Epithelial cell of proximal tubule (primary cell): ENCODE measurements at places on chromosomes 11 and 22. TPM values are rescaled to one million over a fixed set of nuclear protein-coding genes. Genes with fewer than 3 reads are reported as not detected.

Gene OR51B2
- total RNA-seq = not detected in 2 replicates

Gene DUSP8
- 9.7 and 13.1 TPM in 2 replicates for total RNA-seq

Gene YPEL1
- 1.5 and 7.3 TPM in 2 replicates for total RNA-seq

DNA sequence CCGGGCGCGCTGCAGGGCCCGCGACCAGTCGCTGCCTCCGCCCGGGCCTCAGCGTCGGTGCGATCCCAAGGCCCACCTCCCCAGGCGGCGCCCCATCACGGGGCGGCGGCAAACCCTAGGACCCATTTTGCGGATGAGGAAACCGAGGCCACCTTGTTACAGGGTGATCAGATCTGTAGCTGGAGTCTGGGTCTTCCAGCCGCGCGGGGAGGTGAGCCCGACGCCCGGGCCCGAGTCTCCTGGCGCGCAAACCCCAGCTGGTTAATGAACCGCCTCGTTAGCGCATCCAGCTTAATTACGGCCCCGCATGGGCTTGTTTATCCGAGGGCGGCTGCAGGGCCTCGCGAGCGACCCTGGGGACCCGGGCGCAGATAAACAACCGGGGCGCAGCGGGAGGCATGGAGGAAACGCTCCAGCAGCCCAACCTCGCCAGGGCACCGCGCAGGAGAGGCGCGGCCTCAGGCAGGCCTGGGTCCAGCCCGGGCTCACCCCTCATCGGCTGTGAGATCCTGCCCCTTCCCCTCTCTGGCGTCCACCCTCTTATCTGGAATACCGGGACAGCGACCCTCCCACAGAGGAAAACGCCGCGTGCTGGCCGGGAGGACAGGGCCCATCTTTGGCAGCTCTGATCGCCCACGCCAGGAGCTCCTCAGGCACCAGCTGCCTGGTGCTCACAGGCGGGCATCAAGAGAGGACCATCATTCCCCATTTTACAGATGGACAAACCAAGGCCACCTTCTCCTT lies 14.7 kb downstream of the OTUB1 start:
- DNase-seq = no peak

Gene MACROD1
- total RNA-seq = 18.7 and 27.8 TPM in 2 replicates

DNA sequence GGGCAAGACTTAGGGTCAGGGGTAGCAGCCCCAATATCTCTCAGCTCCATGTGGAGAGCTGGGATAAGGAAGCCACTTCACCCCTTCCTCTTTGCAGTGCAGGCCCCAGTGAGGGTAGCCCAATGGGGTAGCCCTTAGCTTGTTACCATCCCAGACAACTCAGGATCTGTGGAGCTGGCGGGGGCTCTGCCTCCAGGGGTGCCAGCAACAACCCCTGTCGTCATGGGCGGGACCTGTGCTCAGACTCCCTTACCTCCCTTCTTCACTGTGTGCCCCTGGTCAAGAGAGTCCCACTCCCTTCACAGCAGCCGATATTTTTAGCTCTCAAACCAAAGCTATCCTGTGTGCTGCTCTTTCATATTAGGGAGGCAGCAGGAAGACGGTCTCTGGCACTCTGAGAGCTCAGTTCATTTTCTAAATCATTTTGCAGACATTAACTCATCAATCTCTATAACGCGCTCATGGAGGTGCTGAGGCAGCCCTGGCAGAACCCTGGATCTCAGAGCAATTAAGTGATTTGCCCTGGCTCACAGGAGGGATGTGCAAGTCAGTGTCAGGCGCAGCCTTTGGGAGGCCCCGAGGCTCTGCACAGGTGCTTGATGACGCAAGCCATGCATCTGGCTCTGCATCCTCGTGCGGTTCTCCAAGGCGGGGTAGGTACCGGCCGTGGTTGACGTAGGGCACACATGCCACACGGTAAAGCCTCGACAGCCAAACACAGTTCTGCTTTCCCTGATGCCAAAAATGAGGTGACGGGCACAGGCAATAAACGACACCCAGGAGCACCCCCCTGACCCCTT lies 357.6 kb downstream of the SHANK2 start:
- no peak for DNase-seq

DNA sequence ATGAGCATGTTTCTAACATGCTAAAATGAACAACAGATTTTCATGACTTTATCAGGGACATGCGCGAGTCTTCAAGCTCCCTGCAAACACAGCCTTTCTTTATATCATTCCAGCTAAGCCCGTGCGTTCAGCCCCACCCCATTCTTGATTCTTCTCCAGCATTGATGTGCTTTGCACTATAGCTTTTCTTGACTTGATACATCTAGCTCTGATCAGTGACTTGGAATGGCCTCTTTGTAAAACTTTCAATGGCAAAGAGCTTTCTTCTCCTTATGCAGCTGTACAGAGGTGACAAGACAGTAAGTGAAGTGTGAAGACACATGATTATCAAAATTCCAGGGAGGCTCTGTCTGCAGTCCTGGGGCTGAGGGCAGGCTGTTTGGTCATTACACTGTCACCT lies 561.0 kb downstream of the OPCML start:
- no peak for DNase-seq

Gene INPP5J
- 1.2 and 3.0 TPM in 2 replicates for total RNA-seq

GRCh38 chr11:79514695-79515094 lies 73.9 kb upstream of the TENM4 start:
- DNase-seq = no peak

Gene NXPE4
- total RNA-seq = not detected in 2 replicates

Gene TESMIN
- total RNA-seq = 7.5 and 8.2 TPM in 2 replicates

- DNase-seq = no peak
These were observed 1.1 kb upstream of the APOBEC3F start for GRCh38 chr22:39039306-39040126.

DNA sequence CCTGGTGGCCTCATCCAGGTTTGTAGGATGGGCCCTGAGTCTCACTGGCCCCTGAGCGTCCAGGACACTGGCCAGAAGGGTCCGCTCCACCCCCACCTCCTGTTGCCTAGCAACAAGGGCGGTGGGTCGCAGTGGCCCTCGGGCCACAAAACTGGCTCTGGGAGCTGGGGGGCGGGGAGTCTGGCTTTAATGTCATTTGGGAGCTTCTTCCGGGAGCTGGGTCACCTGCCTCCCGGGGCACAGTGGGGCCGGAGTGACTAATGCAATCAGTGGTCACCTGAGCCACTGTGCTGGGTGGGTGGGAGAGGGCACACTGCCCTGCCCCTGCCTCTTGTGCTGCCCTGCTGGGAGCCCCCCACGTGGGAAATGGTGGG lies 2.6 kb downstream of the TH start:
- no peak for DNase-seq

GRCh38 chr22:24433828-24434470 lies 6.5 kb downstream of the ADORA2A start:
- peak; percentile 31 for DNase-seq

Gene OR51T1
- not detected in 2 replicates for total RNA-seq

Gene GLYAT
- total RNA-seq = not detected in 2 replicates

GRCh38 chr11:8018484-8019313 lies 31.6 kb downstream of the EIF3F start:
- no peak for DNase-seq

DNA sequence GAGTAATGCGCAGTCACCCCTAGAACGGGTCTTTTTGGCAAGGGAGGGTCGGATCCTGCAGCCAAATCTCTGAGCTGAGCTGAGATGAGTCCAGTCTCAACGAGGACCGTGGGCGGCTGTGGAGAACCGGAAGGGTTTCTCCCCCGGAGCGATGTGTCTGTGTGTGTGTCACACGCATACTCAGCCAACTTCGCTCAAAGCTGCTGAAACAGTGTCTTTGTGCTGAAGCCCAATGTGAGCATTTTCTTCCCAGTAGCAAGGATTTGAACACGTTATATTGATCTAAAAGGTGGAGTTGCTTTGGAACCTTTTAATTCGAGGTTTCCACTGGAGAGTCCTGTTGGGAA lies 1.4 kb upstream of the CELSR1 start:
- DNase-seq = no peak

DNA sequence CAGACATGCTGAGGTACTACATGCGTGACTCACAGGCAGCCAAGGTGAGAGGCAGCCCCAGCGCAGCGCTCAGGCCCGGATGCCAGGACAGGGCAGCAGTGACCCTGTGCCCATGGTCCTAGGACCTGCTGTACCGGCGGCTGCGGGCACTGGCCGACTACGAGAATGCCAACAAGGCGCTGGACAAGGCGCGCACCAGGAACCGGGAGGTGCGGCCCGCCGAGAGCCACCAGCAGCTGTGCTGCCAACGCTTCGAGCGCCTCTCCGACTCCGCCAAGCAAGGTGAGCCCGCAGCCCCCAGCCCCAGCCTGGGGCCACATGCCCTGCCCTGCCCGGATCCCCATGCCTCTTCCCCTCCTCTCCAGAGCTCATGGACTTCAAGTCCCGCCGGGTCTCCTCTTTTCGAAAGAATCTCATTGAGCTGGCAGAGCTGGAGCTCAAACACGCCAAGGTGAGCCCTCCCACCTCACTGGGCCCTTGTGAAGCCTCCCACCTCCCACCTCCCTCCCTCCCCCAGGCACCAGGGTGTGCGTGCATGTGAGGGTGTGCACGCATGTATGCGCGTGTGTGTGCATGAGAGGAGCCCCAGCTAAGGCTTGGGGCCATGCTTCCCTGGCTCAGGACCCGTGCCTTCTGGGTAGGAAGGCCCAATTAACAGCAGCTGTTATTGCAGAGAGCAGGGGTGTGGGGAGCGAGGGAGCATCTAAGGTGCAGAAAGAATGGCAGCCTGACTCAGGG lies 5.3 kb downstream of the CFL1 start:
- no peak for DNase-seq

DNA sequence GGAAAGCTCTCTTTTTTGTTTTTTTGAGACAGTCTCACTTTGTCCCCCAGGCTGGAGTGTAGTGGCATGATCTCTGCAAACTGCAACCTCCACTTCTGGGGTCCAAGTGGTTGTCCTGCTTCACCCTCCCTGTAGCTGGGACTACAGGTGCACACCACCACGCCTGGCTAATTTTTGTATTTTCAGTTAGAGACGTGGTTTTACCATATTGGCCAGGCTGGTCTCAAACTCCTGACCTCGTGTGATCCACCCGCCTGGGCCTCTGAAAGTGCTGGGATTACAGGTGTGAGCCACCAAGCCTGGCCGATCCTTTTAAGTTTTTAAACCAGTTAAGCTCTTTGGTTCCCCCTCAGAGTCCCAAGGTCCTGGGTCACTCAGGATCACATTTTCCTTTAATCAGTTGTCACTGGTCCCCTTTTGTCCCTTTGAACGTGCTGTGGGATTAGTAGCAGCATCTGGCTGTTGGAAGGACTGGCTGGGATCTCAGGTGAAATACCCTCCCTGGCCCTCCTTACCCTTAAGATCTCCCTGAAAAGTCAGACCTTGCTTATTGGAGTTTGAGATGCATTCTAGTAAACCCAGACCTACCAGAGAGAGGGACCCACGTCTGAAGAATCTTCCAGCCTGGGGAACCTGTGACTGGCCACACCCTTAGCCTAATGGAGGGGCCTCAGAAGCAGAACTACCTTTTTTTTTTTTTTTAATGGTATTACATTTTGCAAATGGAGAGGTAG lies 8.1 kb downstream of the MALAT1 start:
- DNase-seq = peak; percentile 99
